ENCODE measurements at places on chromosomes 4 and X. TPM values are rescaled to one million over a fixed set of nuclear protein-coding genes. Genes with fewer than 3 reads are reported as not detected.

- no peak for DNase-seq
Measured at GRCh38 chr4:70945452-70946055, 43.4 kb downstream of the MOB1B start.

GRCh38 chr4:140149846-140150635 lies 3.9 kb downstream of the MAML3 start:
- peak; percentile 71 for DNase-seq

- DNase-seq, result no peak
Measured at GRCh38 chr4:23213198-23213597, 520.5 kb downstream of the GBA3 start.

Gene HSFX3
- total RNA-seq, result not detected

DNA sequence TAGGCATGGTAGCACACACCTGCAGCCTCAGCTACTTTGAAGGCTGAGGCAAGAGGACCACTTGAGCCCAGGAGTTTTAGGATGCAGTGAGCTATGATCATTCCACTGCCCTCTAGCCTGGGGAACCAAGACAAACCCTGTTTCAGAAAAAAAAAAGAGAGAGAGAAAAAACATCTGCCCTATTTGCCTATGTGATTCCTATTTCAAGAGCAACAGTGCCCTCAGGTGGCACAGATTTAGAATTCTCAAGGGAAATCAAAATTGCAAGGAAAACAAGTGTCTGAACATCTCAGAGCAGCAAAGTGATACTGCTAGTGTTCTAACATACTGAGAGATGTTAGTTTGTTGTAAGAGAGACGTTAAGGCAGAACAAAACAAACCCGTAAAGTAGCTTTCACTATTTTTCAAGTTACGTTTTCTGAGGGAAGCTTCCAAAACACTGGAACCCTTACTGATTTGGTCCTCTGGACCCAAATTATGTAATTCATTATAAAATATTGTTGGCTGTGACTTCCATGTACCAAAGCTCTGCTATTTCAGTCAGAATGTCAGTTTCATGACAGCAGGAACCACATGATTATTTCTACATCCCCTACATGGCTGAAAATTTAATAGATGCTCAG lies 7.9 kb downstream of the BDH2 start:
- DNase-seq, result peak; percentile 56

- no peak for DNase-seq
Measured at GRCh38 chr4:41320278-41320677, 63.5 kb downstream of the UCHL1 start.

Gene FGF13
- total RNA-seq, result not detected

GRCh38 chr4:161148051-161148450 lies 1015.7 kb downstream of the FSTL5 start:
- DNase-seq, result no peak

Gene NPNT
- not detected for total RNA-seq

- no peak for DNase-seq
Measured at GRCh38 chrX:39377157-39377556, 575.9 kb downstream of the MID1IP1 start.

DNA sequence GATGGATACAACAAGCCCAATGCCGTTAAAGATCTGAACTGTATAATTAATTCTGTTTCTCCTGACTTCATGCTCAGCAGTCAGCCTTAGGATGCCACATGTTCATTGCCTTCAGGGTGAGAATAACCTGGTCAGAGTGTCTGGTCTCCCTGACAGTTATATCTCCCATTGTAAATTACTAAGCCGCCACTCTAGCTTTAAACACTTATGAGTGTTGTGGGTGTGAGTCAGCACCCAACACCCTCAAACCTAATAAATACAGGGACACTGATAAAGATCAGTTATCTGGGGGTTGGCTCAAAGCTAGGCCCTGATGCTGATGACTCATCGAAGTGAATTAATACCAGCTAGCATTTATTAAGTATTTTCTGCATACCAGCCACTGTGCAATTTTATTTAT lies 64.9 kb upstream of the DYNLT3 start:
- DNase-seq, result no peak

Gene EPGN
- total RNA-seq, result 0.98 TPM

GRCh38 chr4:101515099-101515498 lies 167.8 kb upstream of the PPP3CA start:
- DNase-seq, result no peak

GRCh38 chr4:114879916-114880669 lies 233.3 kb downstream of the NDST4 start:
- no peak for DNase-seq

DNA sequence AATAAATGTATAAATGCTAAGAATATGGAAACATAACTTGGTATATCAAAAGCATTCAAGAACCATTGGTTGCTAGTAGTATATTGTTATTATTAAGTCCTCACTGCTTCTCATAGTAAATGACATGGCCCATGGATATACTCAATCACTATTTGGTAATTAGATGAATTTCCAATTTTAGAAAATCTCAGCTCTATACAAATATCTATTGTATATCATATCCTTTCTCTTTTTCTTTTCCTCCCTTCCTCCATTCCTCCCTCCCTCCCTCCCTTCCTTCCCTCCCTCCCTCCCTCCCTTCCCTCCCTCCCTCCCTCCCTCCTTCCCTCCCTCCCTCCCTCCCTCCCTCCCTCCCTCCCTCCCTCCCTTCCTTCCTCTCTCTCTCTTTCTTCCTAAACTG lies 514.4 kb upstream of the LCORL start:
- DNase-seq, result no peak

DNA sequence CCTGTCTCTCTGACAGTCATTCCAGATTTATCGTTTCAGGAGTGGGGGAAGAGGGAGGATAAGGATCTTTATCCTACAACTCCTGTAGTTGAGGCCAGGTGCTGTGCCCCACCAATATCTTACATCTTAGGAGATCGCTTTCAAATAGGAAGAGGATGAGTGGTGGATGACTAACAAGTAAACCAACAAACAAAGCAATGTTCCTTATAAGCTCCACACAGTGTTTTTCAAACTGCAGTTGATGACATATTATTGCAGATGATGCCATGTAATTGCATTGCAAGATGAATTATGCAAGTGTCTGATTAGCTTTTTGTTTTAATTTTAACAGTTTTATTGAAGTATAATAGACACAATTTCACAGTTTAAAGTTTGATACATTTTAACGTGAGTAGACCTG lies 35.8 kb upstream of the TMEM164 start:
- DNase-seq, result no peak

GRCh38 chr4:178037459-178038214 lies 595.4 kb upstream of the AGA start:
- no peak for DNase-seq

- no peak for DNase-seq
Measured at GRCh38 chr4:104728380-104729122, 233.9 kb upstream of the CXXC4 start.

Gene SLC7A11
- total RNA-seq, result 7.0 TPM

GRCh38 chrX:24839331-24839730 lies 145.6 kb downstream of the POLA1 start:
- no peak for DNase-seq

Gene XG
- not detected for total RNA-seq

All from activated CD4-positive, alpha-beta memory T cell treated with anti-CD3 and anti-CD28 coated beads, Interleukin-2, amount 10 ng/mL, durations not matched to agents 7 days and 5 days (primary cell).